T-helper 17 cell (primary cell): ENCODE measurements at places on chromosomes 6 and 20. TPM values are rescaled to one million over a fixed set of nuclear protein-coding genes. Genes with fewer than 3 reads are reported as not detected.

Gene HELZ2
- 48.0 TPM for total RNA-seq

Gene PDE7B
- total RNA-seq: 0.18 TPM

Gene RFX6
- total RNA-seq: not detected

Gene VGLL2
- not detected for total RNA-seq

Gene EPHA7
- not detected for total RNA-seq

Gene ZNF165
- total RNA-seq: 5.4 TPM

Gene KHDC3L
- total RNA-seq: not detected

GRCh38 chr6:3438190-3439167, 18.4 kb downstream of the SLC22A23 start:
- peak overlapping the region; percentile 1 for H3K4me3 ChIP-seq
- H3K27ac ChIP-seq: no peak overlapping the region
- no peak for DNase-seq
- no peaks in the 10 kb centered on the region for H3K36me3 ChIP-seq

DNA sequence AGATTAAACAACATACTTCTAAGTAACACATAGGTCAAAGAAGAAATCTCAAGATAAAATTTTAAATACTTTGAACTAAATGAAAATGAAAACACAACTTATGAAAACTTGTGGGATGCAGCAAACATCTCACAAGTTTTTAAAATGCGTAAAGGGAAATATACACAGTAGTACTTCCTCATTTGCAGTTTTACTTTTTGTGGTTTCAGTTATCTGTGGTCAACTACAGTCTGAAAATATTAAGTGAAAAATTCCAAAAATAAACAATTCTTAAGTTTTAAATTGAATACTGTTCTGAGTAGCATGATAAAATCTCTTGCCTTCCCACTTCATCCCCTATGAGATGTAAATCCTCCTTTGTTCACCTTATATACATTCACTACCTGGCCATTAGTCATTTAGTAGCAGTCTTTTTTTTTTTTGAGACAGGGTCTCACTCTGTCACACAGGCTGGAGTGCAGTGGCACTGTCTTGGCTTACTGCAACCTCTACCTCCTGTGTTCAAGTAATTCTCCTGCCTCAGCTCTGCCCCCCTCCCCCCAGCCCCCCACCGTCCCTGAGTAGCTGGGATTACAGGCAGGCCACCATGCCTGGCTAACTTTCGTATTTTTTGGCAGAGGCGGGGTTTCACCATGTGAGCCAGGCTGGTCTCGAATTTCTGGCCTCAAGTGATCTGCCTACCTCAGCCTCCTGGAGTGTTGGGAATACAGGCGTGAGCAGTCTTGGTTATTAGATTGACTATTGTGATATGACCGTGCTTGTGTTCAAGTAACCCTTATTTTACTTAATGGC, 154.6 kb upstream of the AHI1 start:
- H3K4me3 ChIP-seq: no peak overlapping the region
- no peaks in the 10 kb centered on the region for H3K27me3 ChIP-seq
- H3K27ac ChIP-seq: no peak overlapping the region
- H3K36me3 ChIP-seq: no peaks in the 10 kb centered on the region
- H3K4me1 ChIP-seq: no peaks in the 10 kb centered on the region
- no peak for DNase-seq

DNA sequence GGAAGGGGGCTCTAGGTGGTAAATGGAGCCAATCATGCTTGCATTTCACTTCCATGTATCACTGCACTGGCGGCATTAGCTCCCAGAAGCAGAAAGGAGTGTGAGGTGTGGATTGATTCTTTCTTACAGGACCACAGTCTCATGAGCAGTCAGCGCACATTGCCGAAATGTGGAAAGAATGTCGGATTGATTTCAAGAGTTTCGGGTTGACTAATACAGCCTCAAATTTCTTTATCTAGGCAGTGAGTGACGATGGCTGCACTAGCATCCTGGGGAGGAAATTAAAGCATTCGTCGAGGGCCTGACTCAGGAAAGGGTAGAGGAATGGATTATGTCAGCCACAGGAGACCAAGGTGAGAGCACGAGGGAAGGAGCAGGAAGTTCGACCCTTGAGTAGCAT, 222.8 kb upstream of the CDYL start:
- H3K27ac ChIP-seq: no peak overlapping the region
- H3K27me3 ChIP-seq: peaks cover 15% of the 10 kb centered on the region
- peaks cover 2% of the 10 kb centered on the region for H3K4me1 ChIP-seq
- DNase-seq: no peak

GRCh38 chr6:40887079-40887791, 151.8 kb downstream of the UNC5CL start:
- no peak overlapping the region for H3K27ac ChIP-seq
- H3K4me3 ChIP-seq: no peak overlapping the region
- H3K36me3 ChIP-seq: peaks cover 2% of the 10 kb centered on the region
- DNase-seq: no peak
- peaks cover 1% of the 10 kb centered on the region for H3K4me1 ChIP-seq
- peaks cover 49% of the 10 kb centered on the region for H3K27me3 ChIP-seq

- H3K36me3 ChIP-seq: no peaks in the 10 kb centered on the region
- no peak for DNase-seq
- no peak overlapping the region for H3K27ac ChIP-seq
- H3K4me1 ChIP-seq: no peaks in the 10 kb centered on the region
- H3K4me3 ChIP-seq: no peak overlapping the region
Observed at GRCh38 chr6:110949679-110950285, 8.7 kb upstream of the GTF3C6 start.

- H3K4me1 ChIP-seq: no peaks in the 10 kb centered on the region
- no peak overlapping the region for H3K4me3 ChIP-seq
- no peak for DNase-seq
- peaks cover 2% of the 10 kb centered on the region for H3K27me3 ChIP-seq
Observed at GRCh38 chr20:19713822-19714578, 44.1 kb upstream of the RIN2 start.

GRCh38 chr6:13538084-13538483, 36.3 kb upstream of the SIRT5 start:
- H3K36me3 ChIP-seq: no peaks in the 10 kb centered on the region
- H3K4me1 ChIP-seq: peaks cover 3% of the 10 kb centered on the region

GRCh38 chr20:20373091-20373571, 5.2 kb downstream of the INSM1 start:
- H3K27ac ChIP-seq: no peak overlapping the region
- H3K4me1 ChIP-seq: peaks cover 7% of the 10 kb centered on the region
- DNase-seq: no peak

DNA sequence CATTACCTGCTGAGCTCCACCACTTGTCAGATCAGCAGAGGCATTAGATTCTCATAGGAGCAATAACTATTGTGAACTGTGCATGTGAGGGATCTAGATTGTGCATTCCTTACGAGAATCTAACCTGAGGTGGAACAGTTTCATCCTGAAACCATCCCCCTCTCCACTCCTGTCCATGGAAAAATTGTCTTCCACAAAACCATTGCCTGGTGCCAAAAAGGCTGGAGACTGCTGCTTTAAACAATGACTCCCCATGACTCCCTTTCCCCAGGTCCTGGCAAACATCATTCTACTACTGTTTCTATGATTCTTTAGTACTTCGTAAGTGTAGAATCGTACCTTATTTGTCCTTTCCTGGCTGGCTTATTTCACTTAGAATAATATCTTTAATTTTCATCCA, 9.7 kb upstream of the DYNLRB1 start:
- no peak overlapping the region for H3K27ac ChIP-seq
- H3K27me3 ChIP-seq: no peaks in the 10 kb centered on the region
- no peak for DNase-seq
- H3K4me1 ChIP-seq: no peaks in the 10 kb centered on the region
- H3K36me3 ChIP-seq: peaks cover 2% of the 10 kb centered on the region
- H3K4me3 ChIP-seq: no peak overlapping the region

DNA sequence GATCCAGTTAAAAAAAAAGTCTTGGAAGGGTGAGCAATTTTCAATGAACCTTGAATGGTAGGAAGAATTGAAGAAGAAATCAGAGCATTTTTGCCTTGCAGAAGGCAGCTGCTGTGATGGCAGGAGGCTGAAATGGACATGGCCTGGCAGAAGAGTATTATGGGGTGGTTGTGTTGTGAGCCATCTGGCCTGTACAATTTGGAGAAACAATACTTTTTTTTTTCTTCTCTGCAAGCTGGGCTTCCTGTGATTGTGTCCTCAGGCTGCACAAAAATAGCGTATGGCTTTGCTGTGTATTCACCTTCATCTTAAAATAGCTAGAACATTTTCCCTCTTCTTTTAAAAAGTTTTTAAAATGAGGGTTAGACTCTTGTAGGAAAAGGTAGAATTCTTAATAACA, 21.4 kb downstream of the SYCP2L start:
- H3K4me1 ChIP-seq: peaks cover 2% of the 10 kb centered on the region
- DNase-seq: no peak
- H3K4me3 ChIP-seq: no peak overlapping the region
- peaks cover 2% of the 10 kb centered on the region for H3K36me3 ChIP-seq
- peaks cover 21% of the 10 kb centered on the region for H3K27me3 ChIP-seq

- H3K4me1 ChIP-seq: peaks cover 15% of the 10 kb centered on the region
- H3K36me3 ChIP-seq: no peaks in the 10 kb centered on the region
- DNase-seq: no peak
- peak overlapping the region; percentile 12 for H3K27ac ChIP-seq
Observed at GRCh38 chr6:131061041-131061750, 1.8 kb downstream of the EPB41L2 start.

- peaks cover 33% of the 10 kb centered on the region for H3K4me1 ChIP-seq
- H3K27me3 ChIP-seq: no peaks in the 10 kb centered on the region
- H3K27ac ChIP-seq: peak overlapping the region; percentile 94
- H3K4me3 ChIP-seq: peak overlapping the region; percentile 96
Observed at GRCh38 chr6:110874880-110875547, 429 bp downstream of the AMD1 start.

DNA sequence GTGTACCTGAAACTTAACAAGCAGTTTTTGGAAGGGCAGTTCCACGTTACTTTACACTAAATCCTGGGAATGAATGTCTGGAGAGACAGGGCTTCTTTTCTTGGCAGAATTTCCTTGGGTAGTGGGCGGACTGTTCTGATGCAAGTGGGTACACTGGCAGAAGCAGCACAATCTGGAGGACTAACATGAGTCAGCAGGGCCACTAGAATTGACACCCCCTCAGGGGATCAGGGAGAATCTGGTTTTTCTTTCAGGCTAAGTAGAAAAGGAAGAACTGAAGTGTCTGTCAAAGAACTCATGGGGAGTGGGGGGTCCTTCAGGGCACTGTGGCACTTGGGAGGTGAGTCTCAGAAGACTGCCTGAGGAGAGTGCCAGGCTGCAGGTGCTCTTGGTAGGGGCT, 34.6 kb downstream of the PANK2 start:
- no peak overlapping the region for H3K4me3 ChIP-seq
- peaks cover 29% of the 10 kb centered on the region for H3K4me1 ChIP-seq
- H3K36me3 ChIP-seq: peaks cover 7% of the 10 kb centered on the region
- H3K27ac ChIP-seq: peak overlapping the region; percentile 92
- no peaks in the 10 kb centered on the region for H3K27me3 ChIP-seq

DNA sequence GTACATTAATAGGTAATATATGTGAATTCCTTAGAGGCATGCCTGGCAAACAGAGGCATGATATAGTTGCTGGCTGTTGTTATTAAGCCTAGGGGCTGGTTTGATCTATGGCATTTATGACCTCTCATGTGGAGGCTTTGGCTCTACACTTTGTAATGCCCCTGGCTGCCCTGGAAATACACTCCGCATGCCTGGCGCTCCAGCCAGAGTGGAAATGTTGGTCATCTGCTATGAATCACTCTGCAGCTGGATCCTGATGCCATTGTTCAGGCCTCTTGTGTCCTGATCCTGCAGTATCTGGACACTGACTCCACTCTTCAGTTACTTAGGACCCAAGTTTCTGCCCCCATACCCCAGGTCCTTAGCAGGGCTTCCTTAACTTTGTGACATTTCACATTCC, 200.5 kb upstream of the PCSK2 start:
- H3K4me3 ChIP-seq: no peak overlapping the region
- no peaks in the 10 kb centered on the region for H3K27me3 ChIP-seq
- no peak for DNase-seq
- no peaks in the 10 kb centered on the region for H3K36me3 ChIP-seq

- H3K27me3 ChIP-seq: peaks cover 9% of the 10 kb centered on the region
- H3K27ac ChIP-seq: no peak overlapping the region
- H3K4me1 ChIP-seq: peaks cover 10% of the 10 kb centered on the region
- no peak overlapping the region for H3K4me3 ChIP-seq
- H3K36me3 ChIP-seq: no peaks in the 10 kb centered on the region
Observed at GRCh38 chr20:23152902-23153301, 66.8 kb upstream of the CD93 start.

DNA sequence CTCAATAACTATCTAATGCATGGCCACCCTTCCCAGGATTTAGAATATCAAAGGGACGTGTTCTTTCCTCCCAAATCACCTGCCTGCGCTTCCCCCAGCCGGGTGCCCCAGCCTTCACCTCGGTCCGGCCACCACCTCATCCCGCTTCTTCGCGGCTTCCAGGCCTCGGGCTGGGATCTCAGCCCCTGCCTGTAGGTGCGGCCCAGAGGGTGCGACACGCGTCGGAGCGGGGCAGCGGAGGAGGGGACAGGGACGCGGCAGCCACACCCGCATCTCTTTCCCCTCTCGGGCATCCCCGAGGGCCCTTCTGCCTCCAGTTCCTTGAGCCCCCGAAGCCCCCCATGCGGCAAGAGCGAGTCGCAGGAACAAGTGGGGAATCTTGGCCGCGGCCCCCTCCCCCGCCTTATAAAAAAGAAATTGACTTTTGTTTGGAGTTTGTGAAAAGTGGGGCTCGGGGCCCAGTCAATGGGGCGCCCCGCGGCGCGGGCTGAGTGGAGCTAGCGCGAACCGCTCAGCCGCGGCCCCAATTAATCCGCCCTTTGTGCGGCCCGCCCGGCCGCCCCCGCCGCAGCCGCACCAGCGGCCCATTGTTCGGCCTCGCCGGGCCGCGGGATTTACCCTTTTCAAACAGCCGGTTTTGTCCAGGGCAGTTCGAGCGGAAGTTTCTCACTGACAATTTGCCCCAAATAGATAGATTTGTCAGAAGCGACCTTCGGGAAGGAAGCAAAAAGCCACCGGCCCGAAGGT, 8.4 kb upstream of the NR2E1 start:
- H3K27me3 ChIP-seq: peaks cover 94% of the 10 kb centered on the region
- peaks cover 10% of the 10 kb centered on the region for H3K4me1 ChIP-seq

DNA sequence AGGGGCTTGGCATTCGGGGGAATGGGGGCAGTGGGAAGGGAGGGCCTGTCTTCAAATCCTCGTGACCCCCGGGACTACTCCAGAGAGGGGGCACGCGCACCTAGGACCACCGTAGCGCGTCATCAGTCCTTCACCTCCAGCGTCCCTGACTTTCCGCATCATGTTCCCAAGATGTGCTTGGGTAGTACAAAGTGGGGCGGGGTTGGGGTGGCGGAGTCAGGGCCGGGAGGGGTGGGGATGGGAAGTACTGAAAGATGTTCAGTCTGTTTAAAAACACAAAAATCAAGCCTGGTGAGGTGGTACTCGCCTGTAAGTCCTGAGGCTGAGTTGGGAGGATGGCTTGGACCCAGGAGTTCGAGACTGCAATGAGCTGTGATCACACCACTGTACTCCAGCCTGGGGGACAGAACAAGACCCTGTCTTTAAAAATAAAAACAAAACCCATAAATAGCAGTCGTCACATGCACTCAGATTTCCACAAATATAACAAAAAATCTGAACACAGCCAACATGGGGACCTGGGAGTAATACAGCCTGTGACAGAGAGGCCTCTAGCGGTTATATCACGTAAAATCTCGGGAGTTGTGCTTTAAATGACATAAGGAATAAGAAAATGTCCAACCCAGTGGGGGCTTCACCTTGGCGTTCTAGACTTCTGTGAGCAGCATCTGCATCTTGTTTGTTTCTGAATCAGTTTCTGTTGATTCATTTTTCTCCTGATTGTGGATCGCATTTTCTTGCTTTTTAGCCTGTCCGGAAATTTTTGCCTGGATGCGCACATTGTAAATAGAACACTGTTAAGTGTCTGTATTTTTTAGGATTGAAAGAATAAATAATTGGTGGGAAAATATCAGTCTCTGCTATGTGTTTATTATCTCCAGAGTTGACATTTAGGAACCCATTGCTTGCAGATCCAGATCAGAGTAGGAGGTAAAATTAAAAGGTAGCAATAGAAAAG, 698 bp upstream of the LRP11 start:
- peaks cover 7% of the 10 kb centered on the region for H3K27me3 ChIP-seq
- peaks cover 17% of the 10 kb centered on the region for H3K4me1 ChIP-seq
- no peak overlapping the region for H3K27ac ChIP-seq
- H3K4me3 ChIP-seq: peak overlapping the region; percentile 73
- DNase-seq: no peak
